ENCODE measurements at places on chromosomes 16 and 17.

GRCh38 chr16:67173808-67174705 is 3.7 kb downstream of the NOL3 start:
- DNase-seq, result no peak

- no peak for DNase-seq
These were observed 126.8 kb upstream of the PSMD7 start for GRCh38 chr16:74169687-74170376.

DNA sequence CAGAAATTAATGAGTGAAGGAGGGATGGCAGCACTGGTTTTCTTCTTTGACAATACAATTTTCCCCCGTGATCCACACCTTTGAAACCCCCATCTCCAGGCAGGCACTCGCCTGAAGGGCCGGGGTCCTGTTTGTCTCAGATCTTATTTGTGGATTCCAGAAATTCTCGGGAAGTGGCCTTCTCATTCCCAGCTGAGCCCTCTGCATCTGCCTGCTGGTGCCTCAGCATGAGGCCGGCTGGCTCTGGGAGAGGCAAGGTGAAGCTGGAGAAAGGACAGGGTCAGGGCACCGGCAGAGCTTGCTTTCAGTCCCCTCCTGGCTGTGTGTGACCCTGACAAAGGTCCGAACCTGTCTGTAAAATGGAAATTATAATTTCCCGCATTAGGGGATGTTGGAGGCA is 35.8 kb upstream of the C1QL1 start:
- DNase-seq, result no peak

DNA sequence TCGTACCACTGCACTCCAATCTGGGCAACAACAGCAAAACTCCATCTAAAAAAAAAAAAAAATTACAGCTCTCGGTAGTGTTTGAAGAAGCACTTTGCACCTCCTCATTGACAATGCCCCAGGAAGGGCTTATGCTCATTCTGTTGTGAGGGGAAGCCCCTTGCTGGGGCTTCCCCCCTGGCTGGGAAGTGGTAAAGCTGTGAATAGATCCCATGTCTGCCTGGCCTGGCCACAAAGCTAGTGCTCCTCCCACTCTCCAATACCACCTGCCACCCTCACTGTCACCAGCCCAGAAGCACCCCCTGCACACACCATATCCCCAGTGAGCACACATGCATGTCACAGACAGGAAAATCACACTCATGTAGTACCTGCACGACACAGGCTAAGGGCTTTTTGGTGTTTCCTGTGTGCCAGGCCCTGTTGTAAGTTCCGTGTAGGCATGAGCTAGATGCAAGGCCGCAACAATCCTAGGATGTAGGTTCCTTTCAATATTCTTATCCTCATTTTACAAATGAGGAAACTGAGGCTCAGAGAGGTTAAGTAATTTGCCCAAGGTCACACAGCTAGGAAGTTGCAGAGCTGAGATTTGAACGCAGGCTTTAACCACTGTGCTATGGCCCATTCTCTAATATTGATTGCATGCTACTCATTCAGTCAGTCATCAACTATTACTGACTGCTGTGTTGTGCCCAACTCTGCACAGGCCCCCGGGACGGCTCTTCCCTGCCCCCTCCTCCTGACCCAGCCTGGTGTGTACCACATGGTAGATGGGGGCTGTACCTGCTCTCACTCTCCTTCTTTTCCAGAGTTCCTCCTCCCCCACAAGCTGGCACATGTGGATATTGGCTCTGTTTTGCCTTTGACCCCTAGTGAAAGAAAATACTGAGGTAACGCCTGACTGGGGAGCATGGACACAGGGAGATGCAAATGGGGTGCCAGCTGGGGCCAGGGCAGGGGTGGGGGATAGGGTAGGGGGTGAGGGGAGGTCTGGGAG is 11.9 kb upstream of the COL1A1 start:
- no peak for DNase-seq

DNA sequence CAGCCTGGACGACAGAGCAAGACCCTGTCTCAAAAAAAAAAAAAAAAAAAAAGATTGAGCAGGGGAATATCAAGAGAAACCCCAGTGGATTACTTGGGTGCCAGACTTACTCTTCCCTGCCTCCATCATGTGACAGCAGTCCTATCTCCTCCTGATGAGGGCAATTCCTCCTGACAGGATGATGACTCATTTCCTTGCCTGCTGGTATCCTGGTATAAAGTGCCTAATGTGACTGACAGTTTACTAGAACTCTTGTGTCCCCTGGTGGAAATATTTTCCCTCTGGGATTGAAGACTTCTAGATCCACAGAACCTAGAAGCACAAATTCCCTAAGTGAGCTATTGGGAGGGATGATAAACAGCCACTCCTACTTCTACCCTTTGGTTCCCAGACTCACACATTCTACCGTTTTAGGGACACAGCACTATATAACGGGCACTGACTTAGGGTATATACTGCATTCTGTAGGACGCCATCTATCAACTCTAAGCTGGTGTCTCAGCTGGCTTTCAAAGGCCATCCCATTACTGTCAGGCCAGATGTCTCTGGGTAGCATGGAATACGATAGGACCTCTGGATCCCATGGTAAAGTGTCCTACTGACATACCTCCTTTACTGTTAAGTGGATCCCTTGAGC is 114.6 kb upstream of the MED13 start:
- DNase-seq, result no peak

- DNase-seq, result no peak
These were observed 30.8 kb upstream of the GAA start for GRCh38 chr17:80070375-80071115.

DNA sequence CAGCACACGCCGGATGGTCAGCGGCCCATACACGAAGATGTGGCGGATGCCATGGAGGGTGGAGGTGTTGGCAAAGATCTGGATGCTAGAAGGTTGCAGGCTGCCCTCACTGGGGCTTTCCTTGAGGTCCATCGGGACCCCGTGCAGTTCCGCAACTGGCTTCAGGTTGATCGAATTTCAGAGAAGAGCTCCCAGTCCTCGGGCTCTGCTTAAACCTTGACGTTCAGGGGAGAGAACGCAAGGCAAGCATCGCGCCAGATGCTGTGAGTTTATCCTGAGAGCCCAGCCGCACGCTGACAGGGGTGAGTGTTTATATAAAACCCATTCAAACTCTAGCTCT is 98.7 kb upstream of the CCL2 start:
- DNase-seq, result no peak

DNA sequence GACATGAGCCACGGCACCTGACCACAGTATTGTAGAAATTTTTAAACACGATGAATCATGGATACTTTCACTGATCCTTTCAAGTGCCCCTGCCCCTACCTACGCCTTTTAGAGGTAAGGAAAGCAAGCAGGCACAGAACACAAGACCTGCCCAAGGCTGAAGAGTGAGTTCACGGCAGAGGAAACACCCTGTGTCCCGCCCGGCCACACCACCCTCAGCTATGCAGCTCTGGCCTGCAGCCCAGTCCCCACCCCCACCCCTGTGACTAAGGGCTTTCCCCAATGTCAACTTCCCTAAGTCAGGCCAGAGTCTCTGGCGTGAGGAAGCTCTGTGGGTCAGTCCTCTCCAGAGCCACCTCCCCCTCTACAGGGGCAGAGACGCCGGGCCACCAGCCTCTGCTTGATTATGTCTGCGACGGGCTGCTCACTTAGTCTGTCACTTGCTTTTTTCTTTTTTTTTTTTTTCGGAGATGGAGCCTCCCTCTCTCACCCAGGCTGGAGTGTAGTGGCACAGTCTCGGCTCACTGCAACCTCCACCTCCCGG is 8.4 kb downstream of the SLC16A5 start:
- no peak for DNase-seq

DNA sequence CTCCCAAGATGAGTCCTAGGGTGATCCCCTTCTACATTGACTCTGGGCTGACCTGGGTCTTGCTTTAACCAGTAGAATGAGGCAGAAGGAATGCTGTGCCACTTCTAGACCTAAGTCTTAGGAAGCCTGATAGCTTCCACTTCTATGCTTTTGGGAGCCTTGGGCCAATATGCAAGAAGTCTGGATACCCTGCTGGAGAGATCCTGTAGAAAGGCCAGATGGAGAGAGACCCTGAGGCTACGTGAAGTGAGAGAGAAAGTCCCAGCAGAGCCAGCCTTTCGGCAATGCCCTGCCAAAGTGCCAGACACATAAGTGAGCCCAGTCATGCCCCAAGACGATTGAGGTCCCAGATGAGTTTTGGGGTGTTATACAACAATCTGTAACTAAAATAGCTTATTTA is 1.7 kb downstream of the KRT222 start:
- DNase-seq, result no peak

DNA sequence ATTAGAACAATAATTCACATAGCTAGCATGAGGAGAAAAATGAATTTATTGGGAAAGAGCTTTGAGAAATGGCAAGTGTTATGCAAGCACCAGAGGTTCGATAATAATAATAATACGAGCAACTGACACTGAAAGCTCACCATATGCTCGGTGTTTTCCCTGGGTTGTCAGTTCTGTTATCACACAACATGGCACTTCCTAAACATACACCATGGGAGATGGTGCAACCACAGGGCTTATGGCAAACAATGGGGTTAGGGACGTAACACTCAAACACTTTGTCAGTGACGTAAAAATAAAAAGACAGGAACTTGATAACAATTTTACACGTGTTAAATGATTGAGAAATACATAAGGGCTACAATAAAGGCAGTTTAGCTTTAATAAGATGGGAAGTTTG is 23.7 kb downstream of the OR1D5 start:
- no peak for DNase-seq

GRCh38 chr16:71421911-71422310 is 19.9 kb downstream of the TLE7 start:
- no peak for DNase-seq

DNA sequence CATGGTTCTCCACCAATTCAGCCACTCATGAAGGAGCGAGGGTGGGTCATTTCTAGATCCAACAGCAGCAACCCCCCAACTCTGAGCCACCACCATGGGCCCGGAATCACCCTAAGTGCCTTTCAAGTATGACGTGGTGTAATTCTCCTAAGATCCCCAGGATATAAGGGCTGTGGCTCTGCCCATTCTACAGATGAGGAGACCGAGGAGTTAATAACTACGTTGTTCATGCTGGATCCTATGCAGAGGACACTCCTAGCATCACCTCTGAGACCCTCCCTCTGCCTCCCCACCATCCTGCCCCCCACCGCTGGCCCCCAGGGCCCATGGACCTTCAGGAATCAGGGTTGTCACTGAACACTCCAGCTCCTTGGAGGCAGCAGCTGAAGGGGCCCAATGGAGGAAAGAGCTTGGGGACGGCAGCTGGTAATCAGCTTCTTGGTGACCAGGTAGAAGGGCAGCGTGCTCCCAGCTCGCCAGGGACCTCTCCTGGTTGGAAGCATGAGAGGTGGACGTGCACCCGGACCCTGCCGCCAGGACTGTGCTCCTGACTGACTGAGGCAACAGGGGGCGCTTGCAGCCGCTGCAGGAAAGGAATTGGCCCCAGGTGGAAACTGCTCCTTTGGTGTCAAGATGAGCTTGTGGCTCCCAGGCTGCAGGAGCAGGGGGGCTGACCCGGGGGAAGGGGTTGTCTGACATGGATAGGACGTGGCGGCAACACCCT is 28.2 kb upstream of the CACNG1 start:
- DNase-seq, result no peak

DNA sequence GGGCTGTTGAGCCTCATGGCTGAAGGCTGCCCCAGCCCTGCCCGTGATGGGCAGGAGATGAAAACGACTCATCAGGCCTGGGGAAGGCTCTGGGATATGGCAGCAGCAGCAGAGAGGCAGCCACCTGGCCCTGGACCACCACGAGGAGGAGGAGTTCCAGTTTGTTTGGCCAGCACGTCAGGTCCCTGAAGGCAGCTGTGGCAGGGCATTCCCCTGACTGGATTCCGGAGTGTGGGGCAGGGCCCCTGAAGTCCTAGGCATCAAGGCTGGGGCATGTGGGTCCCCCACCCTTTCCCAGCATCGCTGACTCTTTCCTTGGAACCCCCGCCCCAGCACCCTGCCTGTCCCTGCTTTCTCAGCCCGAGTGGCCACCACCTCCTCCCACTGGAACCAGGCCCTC is 197.4 kb downstream of the ZNF423 start:
- DNase-seq, result no peak

DNA sequence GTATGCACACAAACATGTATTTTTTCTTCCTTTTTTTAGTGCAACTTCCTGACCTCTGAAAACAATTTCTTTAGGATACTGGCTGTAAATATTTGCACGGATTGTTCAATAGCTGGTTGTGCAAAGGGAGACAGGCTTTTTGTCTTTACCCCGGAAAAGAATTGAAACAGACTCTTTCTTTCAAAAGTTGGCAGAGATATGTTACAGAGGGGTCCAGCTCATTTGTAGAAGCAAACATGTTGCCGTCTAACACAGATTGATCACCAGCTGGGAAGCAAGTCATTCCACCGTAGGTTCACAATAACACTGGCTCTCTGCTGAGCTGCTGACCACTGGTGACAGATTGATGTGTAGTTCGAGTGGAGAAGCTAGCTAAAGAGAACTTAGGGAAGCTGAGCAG is 130.9 kb downstream of the STX8 start:
- peak; percentile 85 for DNase-seq

DNA sequence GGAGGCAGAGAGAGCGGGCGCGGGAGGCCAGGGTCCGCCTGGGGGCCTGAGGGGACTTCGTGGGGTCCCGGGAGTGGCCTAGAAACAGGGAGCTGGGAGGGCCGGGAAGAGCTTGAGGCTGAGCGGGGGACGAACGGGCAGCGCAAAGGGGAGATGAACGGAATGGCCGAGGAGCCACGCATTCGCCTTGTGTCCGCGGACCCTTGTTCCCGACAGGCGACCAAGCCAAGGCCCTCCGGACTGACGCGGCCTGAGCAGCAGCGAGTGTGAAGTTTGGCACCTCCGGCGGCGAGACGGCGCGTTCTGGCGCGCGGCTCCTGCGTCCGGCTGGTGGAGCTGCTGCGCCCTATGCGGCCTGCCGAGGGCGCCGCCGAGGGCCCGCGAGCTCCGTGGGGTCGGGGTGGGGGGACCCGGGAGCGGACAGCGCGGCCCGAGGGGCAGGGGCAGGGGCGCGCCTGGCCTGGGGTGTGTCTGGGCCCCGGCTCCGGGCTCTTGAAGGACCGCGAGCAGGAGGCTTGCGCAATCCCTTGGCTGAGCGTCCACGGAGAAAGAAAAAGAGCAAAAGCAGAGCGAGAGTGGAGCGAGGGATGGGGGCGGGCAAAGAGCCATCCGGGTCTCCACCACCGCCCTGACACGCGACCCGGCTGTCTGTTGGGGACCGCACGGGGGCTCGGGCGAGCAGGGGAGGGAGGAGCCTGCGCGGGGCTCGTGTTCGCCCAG is 1.2 kb upstream of the CBX4 start:
- no peak for DNase-seq

GRCh38 chr16:11218604-11218962 is 37.4 kb downstream of the SOCS1 start:
- no peak for DNase-seq

DNA sequence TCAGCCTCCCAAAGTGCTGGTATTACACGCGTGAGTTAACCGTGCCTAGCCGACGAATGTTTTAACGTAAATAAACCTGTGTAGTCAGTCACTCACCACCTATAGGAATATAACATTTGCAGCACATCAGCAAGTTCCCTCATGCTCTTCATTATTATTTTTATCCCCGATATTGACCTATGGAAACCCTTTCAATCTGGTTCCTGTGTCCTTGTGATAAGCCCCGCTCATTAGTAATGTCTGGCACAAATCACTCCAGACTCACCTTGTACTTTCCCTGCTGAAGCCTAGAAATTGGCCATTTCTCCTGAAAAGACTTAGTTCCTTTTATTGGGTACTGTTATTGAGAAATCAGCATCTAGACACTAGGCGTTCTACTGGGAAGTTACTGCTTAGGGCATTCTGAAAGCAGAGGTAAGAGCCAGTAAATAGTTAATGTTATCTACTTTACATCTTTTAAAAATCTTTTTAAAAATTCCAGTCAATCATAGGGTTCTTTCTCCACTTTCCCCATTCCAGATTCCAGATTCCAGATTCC is 1.5 kb upstream of the PHKG2 start:
- DNase-seq, result no peak

- no peak for DNase-seq
These were observed 677 bp upstream of the ZNHIT3 start for GRCh38 chr17:36485805-36486203.
